ENCODE measurements at places on chromosomes 1 and 21.

GRCh38 chr1:93878501-93878888, 511 bp downstream of the DNTTIP2 start:
- peak; percentile 62 for DNase-seq

- DNase-seq, result no peak
These were observed 1.5 kb downstream of the PGBD5 start for GRCh38 chr1:230424391-230425251.

- no peak for DNase-seq
These were observed 105.7 kb upstream of the COL6A1 start for GRCh38 chr21:45875881-45876280.

DNA sequence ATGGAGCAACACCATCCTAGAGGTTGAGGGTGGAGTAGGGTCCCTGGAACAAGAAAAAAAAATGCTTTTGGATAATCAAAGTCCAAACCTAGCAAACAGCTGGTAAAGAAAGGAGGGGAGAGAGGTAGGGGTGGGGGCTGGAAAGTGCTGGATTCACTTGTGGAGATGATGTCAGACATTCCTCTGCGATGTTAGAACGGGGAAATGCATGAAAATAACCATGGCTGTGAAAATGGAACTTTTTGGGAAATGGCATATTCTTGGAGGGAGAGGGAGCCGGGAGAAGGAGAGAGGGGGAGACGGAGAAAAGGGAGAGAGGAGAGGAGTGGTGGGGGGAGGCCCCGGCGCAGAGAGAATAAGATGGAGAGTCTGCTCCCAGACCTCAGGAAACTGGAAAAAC, 53.6 kb downstream of the OLFML2B start:
- no peak for DNase-seq

GRCh38 chr1:88061492-88062177, 622.4 kb upstream of the PKN2 start:
- no peak for DNase-seq

GRCh38 chr1:29122682-29123052, 1.0 kb downstream of the TMEM200B start:
- no peak for DNase-seq

DNA sequence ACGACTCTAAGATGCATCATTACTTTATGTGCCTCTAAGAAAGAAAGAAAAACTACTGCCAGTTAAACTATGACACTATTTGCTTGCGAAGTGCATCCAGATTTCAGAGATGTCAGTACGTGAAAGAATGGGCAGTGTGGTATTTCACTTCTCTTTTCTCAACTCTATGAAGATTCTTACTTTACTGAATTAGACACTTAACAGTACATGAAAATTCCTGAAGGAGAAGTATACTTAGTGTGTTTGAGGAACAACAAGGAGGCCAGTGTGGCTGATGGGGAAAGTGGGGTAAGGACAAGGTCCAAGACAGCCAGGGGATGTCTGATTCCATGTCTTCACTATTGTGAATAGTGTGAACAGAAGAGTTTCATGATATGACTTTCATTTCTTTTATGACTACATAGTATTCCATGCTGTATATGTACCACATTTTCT, 53.9 kb upstream of the HSD17B7 start:
- DNase-seq, result no peak

DNA sequence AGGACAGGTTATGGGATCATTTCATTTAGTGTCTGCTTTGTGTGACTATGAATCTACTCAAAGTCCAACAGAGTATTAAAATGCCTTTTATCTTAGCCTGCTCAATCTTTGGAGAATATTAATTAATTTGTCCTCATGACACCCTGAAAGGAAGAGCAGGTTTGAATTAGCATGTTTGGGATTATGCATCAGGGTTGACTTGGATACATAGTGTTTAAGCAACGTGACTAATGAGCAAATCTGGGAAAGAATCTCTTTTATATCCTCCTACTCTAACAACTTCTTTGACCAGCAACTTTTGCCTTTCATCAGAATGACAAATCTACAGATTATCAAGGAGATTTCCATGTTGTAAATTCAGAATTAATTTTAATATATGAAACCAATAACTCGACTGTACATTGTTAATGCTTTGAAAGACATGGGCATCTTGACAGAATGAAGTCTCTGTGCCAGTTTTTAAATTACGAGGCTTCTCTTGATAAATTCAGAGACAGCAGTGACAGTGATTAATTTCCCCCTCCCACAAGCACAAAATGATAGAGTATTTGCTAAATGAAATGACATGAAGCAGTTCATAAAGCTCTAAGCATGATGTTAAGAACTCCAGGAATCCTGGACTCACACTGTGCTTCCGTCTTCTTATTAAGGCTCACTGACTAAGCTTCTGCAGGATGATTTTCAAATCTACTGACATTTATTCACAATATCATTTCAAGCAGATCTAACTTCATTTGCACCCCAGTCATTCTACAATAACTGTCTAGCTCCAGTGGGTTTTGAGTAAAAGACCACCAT, 156.5 kb downstream of the PCNX2 start:
- DNase-seq, result no peak

DNA sequence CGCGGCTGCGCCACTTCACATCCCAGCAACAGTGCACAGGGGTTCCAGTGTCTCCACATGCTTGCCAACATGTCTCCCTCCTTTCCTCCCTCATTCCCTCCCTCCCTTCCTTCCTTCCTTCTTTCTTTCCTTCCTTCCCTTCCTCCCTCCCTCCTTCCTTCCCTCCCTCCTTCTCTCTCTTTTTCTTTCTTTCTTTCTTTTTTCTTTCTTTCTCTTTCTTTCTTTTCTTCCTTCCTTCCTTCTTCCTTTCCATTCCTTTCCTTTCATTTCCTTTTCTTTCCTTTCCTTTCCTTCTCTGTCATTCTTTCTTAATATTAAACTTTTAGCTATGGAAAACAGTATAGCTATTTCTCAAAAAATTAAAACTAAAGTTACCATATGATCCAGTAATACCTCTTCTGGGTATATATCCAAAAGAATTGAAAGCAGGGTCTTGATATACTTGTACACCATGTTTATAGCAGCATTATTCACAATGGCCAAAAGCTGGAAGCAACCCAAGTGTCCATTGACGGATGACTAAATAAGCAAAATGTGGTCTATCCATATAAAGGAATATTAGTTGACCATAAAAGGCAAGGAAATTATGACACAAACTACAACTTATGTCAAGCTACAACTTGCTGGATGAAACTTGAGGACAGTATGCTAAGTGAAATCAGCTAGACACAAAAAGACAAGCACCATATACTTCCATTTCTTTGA, 55.0 kb upstream of the TLR5 start:
- DNase-seq, result no peak

DNA sequence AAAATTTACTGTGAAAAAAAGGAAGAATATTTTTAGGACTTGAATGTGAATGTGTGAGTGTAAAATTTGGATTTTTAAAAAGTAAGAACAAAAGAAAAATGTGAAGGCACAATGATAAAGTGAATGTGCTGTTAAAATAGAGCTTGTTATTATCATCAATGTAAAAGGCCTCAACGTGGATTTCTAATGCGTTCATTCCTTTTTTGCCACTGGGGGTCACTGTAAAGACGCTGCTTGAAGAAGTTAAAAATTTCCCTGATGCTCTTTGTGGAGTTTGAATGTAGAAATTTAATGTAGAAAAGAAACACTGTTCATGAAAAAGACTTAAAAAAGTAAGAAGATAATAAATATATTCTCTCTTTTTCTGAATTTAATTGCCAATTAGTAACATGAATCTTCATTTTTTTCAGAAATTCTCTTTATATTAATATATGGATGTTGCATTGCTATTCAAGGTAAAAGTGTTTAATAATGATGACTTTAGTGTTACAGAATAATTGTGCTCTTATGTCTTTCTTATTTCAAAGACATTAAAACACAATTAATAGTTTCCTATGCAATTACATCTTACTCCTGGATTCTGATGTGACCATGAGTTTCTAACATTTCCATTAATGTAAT, 161.5 kb downstream of the DNM3 start:
- no peak for DNase-seq

GRCh38 chr21:41071258-41072171, 96.4 kb upstream of the BACE2 start:
- DNase-seq, result no peak

Measured in activated CD4-positive, CD25-positive, alpha-beta regulatory T cell treated with anti-CD3 and anti-CD28 coated beads, Interleukin-2, amount 50 U/mL, for 72 hours (primary cell).